ENCODE measurements at places on chromosomes 6 and 20. TPM values are rescaled to one million over a fixed set of nuclear protein-coding genes. Genes with fewer than 3 reads are reported as not detected.

DNA sequence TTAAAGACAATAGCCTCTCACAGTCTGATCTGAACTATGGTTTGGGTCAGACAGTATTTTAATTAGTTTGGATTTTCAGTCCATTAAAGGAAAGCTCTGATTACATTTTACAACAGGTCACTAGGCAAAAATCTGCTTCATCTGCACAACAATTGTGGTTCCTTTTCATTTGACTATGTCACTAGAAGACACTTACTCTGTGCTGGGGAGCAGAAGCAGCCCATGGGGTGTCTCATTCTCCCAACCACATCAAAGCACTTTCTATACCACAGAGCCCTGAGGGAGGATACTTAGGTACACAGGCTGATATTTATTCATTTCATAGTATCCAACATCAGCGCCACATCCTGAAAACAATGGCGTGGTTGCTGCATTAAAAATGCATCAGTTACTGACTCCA, 36.6 kb upstream of the HDAC2 start:
- H3K27ac ChIP-seq = no peak overlapping the region
- H3K36me3 ChIP-seq = no peaks in the 10 kb centered on the region
- no peak overlapping the region for H3K4me3 ChIP-seq
- peaks cover 8% of the 10 kb centered on the region for H3K4me1 ChIP-seq

- peak overlapping the region; percentile 5 for H3K27ac ChIP-seq
- H3K27me3 ChIP-seq = no peaks in the 10 kb centered on the region
- H3K36me3 ChIP-seq = peaks cover 33% of the 10 kb centered on the region
- H3K4me1 ChIP-seq = peaks cover 56% of the 10 kb centered on the region
- H3K4me3 ChIP-seq = no peak overlapping the region
Observed at GRCh38 chr6:90087106-90087833, 193.0 kb downstream of the GJA10 start.

DNA sequence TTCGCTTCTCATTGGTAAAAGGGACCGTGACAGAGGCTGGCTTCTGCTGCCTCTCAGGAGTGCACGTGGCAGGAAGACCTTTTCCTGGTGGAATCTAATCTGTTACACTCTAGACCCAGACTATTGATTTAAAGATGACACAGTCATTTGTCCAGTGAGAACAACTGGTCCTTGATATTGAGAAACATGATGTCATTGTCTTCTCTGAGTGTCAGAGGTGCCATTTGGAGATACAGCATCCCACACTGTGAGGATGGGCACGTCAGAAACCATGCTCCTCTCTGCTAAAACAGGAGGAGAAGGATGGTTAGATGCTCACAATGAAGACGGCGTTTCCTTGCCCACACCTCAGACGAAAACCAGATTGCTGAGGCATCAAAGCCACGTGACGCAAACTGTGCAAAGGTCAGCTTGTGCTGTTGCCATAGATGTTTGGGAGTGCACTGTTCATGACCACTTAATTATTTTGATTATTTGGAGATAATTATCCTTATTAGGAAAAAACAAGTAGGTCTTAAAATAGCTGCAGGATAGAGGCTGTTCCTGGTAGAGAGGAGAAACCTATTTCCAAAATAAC, 169.0 kb downstream of the SMOC2 start:
- no peaks in the 10 kb centered on the region for H3K4me1 ChIP-seq
- H3K36me3 ChIP-seq = no peaks in the 10 kb centered on the region
- no peak overlapping the region for H3K4me3 ChIP-seq
- H3K27ac ChIP-seq = no peak overlapping the region
- no peak for DNase-seq
- H3K27me3 ChIP-seq = peaks cover 4% of the 10 kb centered on the region

- H3K36me3 ChIP-seq = peaks cover 75% of the 10 kb centered on the region
- H3K27me3 ChIP-seq = no peaks in the 10 kb centered on the region
- peak overlapping the region; percentile 68 for H3K27ac ChIP-seq
- H3K4me3 ChIP-seq = peak overlapping the region; percentile 85
Observed at GRCh38 chr20:31717478-31718201, 5.0 kb downstream of the BCL2L1 start.

- H3K27ac ChIP-seq = no peak overlapping the region
- H3K4me1 ChIP-seq = peaks cover 2% of the 10 kb centered on the region
- peaks cover 1% of the 10 kb centered on the region for H3K36me3 ChIP-seq
- H3K27me3 ChIP-seq = peaks cover 9% of the 10 kb centered on the region
Observed at GRCh38 chr6:170435766-170436165, 117.3 kb downstream of the PSMB1 start.

GRCh38 chr6:56746767-56747504, 104.2 kb upstream of the DST start:
- no peak overlapping the region for H3K4me3 ChIP-seq
- DNase-seq = no peak
- peaks cover 8% of the 10 kb centered on the region for H3K27me3 ChIP-seq
- H3K4me1 ChIP-seq = peaks cover 2% of the 10 kb centered on the region

The TGM3 gene
- total RNA-seq = not detected

DNA sequence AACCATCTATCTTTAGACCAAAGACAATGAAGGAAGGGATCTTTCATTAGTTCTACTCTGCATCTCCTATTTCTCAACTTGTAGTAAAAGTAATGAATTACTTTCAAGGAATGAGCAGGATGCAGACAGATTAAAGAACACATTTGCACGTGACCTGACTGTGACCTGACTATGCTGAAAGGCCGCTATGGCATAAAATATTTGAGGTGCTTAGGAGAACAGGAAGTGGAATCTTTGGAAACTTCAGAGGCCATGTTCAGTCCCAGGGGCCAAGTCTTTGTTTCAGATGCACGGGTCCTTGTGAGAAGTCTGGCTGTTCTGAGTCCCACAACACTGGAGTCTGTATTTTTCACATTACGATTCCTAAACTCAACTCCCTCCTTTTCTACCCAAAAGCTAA, 41.0 kb downstream of the NINL start:
- H3K4me1 ChIP-seq = peaks cover 7% of the 10 kb centered on the region
- no peak for DNase-seq
- H3K4me3 ChIP-seq = no peak overlapping the region
- no peaks in the 10 kb centered on the region for H3K36me3 ChIP-seq

DNA sequence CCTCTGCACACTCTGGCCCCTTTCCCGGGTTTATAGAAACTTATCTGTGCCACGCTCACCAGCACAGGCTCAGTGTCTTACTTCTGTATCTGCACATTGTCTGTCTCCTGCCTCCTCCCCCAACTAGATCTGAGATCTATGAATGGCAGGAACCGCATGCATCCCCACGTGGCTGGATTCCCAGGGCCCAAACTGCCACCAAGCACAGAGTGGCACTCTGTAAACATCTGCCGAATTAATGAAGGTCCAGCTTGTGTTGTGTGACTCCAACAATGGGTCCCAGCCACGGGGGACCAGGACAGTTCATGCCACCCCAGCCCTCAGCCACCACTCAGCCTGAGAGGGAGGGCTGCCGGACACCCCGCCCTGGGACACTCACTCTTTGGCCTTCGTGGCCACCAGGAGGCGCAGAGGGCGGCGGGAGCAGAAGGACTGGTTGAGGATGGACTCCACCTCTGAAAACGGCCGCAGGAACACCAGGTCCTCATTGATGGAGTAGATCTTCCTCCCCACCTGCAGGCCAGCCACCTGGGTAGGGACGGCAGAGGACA, 171.1 kb downstream of the PREX1 start:
- H3K27me3 ChIP-seq = no peaks in the 10 kb centered on the region
- H3K4me3 ChIP-seq = no peak overlapping the region
- no peak for DNase-seq
- peak overlapping the region; percentile 61 for H3K27ac ChIP-seq
- peaks cover 49% of the 10 kb centered on the region for H3K36me3 ChIP-seq

The GCNT2 gene
- 7.5 TPM for total RNA-seq

DNA sequence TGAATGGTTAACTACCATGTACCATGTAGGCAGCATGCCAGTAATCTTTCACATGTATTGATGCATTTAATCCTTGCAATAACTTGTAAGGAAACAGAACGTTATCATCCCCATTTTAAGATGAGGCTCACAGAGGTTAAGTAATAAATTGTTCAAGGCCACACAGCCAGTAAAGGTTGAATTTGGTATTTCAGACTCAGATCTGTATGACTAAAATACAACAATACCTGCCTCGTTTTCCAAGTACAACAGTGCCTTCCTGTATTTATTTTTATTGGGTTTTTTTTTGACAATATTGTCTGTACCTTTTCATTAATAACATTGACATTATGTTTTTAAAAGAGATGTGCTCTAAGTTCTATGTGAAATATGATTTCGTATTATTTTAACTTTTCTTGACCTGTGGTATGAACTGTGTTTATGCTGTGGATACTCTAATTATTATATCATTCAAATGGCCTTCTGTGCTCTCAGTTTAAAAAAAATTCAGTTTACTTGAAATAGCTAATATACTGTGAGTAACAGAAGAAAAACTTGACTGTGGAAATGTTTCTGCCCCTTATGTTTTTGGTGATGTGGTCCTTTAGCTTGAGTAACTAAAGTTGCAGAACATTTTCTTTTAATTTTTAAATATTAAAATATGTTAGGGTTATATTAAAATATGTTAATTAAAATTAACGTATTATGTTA, 39.7 kb downstream of the XRN2 start:
- H3K27me3 ChIP-seq = no peaks in the 10 kb centered on the region
- no peak overlapping the region for H3K4me3 ChIP-seq
- no peak for DNase-seq

- H3K4me3 ChIP-seq = no peak overlapping the region
- H3K27ac ChIP-seq = no peak overlapping the region
- no peaks in the 10 kb centered on the region for H3K36me3 ChIP-seq
- peaks cover 3% of the 10 kb centered on the region for H3K27me3 ChIP-seq
Observed at GRCh38 chr20:33162313-33162712, 5.6 kb upstream of the BPIFA2 start.

- H3K4me3 ChIP-seq = no peak overlapping the region
- H3K4me1 ChIP-seq = no peaks in the 10 kb centered on the region
- no peak overlapping the region for H3K27ac ChIP-seq
- H3K27me3 ChIP-seq = peaks cover 18% of the 10 kb centered on the region
- no peaks in the 10 kb centered on the region for H3K36me3 ChIP-seq
Observed at GRCh38 chr6:40685862-40686261, 98.7 kb upstream of the LRFN2 start.

DNA sequence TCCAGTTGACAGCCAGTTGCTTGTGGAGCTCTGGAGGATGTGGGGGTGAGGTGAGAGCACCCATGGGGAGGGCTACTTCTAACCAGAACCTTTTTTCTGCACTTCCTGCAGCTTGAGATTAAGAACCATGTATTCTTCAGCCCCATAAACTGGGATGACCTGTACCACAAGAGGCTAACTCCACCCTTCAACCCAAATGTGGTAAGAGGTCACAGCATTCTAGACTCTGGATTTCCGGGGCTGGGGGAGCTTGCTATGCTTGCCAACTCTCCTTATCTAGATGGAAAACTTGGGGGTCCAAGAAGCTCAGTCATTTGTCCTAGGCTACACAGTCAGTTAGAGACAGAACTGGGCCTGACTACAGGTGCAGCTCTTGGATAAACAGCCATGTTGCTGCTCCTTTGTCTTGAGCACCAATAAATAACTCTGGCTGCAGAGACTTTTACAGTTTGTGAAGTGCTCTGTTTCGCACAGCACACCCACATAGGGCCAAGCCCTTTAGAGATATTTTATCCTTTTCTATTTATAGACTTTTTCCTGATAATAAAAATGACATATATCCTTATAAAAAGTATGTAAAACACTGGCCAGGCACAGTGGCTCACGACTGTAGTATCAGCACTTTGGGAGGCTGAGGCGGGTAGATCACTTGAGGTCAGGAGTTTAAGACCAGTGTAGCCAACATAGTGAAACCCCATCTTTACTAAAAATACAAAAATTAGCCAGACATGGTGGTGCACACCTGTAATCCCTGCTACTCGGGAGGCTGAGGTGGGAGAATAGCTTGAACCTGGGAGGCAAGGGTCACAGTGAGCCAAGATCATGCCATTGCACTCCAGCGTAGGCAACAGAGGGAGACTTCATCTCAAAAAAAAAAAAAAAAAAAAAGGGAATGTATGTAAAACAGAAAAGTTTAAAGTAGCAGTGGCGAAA, 10.6 kb upstream of the IFT52 start:
- DNase-seq = no peak
- H3K36me3 ChIP-seq = no peaks in the 10 kb centered on the region
- no peak overlapping the region for H3K27ac ChIP-seq
- H3K27me3 ChIP-seq = peaks cover 4% of the 10 kb centered on the region
- no peak overlapping the region for H3K4me3 ChIP-seq

DNA sequence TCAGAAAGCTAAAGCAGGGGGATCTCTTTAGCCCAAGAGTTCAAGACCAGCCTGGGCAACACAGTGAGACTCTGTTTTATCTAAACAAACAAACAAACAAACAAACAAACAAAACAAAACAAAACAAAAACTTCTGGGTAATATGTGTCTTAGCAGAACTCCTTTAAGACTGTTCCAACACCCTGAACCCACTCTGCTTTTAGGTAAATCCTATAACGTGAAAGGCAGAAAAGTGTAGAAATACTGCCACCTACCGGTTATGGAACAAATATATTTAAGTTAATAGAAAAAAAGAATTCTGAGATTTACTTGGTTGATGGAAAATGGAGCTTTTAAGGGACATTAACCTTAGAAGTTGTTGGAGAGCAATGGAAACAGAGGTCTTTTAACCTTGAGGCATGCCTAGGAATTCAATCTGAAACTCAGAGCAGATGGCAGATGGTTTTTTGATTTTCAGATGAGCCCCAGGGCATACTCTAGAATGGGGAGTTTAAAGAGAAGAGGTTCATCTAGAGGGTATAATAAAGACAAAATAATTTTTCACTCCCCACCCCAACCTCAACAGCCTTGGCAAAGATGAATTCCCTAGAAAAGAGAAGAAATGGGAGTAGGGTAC, 38.5 kb downstream of the SOD2 start:
- H3K4me3 ChIP-seq = no peak overlapping the region
- no peak for DNase-seq

DNA sequence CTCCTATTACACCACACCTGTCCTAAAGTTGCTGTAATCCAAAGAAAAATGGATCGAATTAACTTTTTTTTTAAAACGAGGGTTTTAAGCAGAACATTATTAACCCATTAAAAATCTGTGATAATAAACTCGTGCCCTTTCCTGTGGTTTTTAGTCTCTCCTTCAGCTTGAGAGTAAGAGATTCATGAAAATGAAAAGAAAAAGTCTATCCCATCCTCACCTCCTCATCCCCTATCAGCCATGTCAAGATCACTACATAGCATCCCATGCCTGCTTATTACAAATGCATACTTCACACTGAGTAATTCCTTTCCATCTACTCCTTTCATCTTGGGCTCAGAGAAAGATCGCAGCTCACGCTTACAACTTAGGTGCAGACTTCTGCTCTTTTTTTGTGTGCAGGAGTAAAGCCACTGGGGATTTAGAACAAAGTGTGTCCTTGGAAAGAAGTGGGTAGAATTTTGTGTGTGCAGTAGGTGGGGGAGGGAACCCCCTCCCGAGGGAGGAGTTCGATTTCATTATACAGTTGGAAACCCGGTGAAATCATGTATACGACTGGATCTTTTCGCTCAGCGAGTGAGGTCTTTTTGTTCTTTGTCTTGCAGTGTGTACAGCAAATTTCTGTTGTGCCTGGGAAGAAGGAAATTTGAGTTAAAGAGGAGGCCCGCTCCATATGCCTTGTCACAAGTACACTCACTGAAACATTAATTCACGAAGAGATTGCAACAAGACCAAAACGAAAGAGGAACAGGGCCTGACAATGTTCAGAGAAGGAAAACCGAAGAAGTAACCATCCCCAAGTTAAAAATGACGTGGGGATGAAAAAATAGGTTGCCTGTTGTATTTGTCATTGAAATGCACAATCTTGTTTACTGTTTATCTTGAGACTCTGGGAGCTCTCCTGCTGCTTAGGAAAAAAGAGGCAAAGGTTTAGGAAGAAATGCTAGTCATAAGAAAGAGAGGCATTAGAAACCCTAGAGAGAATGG, 146.5 kb upstream of the ZNF217 start:
- peak overlapping the region; percentile 79 for H3K4me3 ChIP-seq
- H3K27ac ChIP-seq = peak overlapping the region; percentile 88
- H3K27me3 ChIP-seq = no peaks in the 10 kb centered on the region
- H3K4me1 ChIP-seq = peaks cover 48% of the 10 kb centered on the region

Data from activated naive CD8-positive, alpha-beta T cell treated with anti-CD3 and anti-CD28 coated beads, Interleukin-2, amount 10 ng/mL, durations not matched to agents 7 days and 5 days (primary cell).